T-helper 17 cell (primary cell): ENCODE measurements at places on chromosomes 6 and 20. TPM values are rescaled to one million over a fixed set of nuclear protein-coding genes. Genes with fewer than 3 reads are reported as not detected.
A peak's percentile ranks its signal among the peaks of the same experiment; 100 is the strongest.

- no peak for DNase-seq
These were observed 171.3 kb upstream of the NT5E start for GRCh38 chr6:85278466-85279035.

GRCh38 chr20:35472209-35472608 is 16.8 kb downstream of the CEP250 start:
- DNase-seq, result no peak

- DNase-seq, result no peak
These were observed 47.5 kb downstream of the DTD1 start for GRCh38 chr20:18635380-18635779.

- no peak for DNase-seq
These were observed 234.5 kb upstream of the MAN1A1 start for GRCh38 chr6:119584088-119584487.

DNA sequence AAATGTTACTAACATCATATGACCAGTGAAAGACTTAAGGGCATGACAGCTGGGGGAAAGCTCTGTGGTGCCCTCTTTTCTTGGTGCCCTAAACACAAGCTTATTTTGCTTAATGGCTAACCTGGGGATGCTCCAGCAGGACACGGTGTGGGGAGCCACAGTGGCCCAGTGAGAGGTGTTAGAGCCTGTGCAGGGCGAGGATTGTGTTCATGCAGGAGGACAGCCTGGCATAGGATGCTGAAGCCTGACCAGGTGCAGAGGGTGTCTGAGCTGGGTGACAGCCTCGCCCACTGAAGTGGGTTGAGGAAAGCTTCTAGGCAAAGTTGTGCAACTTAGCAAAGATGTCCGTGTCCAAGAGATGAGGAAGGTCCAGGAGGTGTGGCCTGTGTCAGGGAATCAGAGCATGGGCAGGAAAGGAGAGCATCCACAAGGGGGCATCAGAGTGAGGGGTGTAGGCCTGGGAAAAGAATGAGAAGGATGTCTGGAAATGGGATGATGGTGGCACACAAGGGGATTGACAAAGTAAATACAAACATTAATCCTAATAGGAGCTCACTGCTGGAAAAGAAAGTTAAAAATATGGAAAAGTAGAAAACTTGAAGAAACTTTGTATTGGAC is 33.9 kb downstream of the SLC17A4 start:
- DNase-seq, result peak; percentile 34

DNA sequence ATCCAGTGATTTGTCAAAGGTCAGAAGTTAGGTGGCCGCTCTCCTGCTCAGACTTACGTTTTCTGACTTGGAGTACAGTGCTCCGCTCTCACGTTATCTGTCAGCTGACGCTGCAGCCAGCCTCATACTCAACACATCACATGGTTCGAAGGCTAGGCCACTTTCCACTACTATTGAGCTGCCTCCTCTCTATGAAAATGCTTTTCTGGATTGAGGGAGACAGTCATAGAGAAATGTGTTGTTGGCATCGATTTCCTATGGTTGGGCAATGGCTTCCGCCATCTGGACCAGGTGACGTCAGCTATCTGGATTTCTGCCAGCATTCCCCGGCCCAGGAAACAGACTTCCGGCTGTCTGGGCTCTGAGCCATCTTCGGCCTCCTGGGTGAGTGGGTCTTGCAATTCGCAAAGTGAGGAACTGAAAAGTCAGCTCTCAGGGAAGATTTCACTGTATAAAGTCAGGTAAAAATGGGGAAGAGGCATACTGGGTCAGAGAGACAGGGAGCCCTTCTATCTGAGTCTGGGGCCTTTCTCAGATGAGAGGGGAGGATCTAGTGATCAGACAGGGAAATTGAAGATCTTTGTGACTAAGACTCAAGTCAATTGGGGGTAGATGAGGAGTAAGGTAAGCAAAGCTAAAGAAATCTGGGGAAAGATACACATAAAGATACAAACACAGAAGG is 37.5 kb upstream of the IER3 start:
- no peak for DNase-seq

- no peak for DNase-seq
These were observed 138.8 kb upstream of the HMGN3 start for GRCh38 chr6:79373246-79373645.

DNA sequence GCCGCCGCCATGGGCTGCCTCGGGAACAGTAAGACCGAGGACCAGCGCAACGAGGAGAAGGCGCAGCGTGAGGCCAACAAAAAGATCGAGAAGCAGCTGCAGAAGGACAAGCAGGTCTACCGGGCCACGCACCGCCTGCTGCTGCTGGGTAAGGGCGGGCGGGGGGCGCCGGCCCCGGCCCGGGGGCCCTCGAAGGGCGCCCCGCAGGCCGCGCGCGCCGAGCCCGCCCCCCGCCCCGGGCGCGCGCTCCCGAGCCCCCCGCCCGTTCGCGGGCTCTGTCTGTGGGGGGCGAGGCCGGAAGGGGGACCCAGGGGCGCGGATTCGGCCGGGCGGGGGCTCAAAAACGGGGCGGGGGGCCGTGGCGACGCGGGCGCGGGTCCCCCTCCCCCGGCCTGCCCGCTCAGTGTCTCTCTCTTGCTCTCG is 39.2 kb downstream of the GNAS start:
- no peak for DNase-seq

- DNase-seq, result no peak
These were observed 60.6 kb upstream of the IL20RA start for GRCh38 chr6:137105375-137105774.

DNA sequence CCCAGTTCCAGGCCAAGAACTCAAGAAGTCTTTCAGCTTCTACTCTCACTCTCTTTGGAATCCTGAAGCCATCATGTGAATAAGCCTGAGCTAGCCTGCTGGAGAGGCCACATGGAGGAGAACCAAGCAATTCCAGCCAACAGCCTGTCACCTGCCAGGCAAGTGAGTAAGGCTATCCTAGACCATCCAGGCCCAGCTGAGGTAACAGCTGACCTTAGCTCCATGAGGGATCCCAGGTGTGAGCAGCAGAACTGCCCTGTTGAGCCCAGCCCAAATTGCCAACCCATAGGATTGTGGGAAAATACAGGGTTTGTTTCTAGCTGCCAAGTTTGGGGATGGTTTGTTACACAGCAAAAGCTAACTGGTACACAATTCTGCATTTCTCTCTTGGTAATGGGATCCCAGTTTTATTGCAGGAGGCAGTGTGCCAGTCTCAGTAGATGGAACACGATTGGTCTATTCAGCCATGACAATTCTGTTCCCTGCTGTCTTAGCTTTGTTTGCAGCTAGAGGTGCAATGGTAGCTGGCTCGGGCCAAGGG is 5.5 kb downstream of the SRXN1 start:
- no peak for DNase-seq

DNA sequence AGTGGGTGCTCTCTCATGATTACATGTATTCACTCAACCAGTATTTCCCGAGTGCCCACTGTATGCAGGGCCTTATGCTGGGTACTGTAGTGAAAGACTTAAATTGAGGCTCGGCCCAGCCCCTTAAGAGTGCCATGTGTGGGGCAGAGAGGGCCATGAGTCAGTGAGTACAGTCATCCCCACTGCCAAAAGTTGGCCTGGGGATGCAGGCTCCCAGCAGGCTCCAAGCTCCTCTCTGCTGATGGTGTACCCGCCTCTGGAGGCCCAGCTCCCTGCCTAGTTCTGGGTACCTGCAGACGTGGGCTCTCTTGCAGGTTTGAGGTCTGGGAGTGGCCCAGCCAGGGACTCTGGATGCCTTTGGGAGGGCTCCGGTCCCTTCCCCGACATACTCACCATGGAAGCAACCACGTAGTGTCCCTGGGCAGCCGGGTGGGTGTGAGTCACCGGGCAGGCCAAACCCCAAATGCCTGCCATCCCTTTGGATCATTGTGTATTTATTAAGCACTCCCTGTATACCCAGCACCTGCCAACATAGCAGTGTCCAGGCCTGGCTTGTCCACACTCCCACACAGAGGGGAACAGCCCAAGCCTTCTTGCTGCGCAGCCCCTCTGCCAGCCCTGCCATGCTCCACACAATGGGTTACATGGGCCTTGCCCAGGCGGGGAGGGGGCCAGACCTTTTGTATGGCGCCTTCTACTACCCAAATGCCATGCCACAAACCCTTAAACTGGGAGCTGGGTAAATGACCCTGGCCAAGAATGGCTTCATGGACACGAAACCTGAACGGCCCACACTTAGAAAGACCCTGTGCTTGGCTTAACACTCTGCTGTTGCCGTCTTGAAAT is 153.6 kb downstream of the VEGFA start:
- DNase-seq, result no peak

GRCh38 chr6:107458672-107459282 is 587 bp downstream of the PDSS2 start:
- DNase-seq, result no peak

DNA sequence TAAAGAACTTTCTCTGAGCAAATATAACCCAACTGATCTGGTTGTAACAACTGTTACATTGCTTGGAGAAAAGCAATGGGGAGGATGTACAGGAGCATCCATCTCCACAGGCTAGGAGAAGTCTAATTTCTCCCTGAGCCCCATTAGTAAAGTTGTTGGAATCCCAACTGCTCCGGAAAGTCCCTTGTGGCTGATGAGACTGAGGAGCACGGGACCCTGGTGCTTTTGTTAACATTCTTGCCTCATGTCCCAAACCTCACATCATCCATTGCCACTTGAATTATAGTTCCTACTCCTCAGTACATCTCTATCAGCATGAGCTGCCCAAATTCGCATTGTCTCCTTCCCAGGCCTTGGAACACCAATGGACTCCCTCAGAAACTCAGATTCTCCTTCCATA is 260.6 kb upstream of the BMP2 start:
- DNase-seq, result no peak

GRCh38 chr6:51868591-51869355 is 218.6 kb downstream of the PKHD1 start:
- no peak for DNase-seq

- DNase-seq, result no peak
These were observed 351.7 kb downstream of the CDC5L start for GRCh38 chr6:44739181-44739580.

DNA sequence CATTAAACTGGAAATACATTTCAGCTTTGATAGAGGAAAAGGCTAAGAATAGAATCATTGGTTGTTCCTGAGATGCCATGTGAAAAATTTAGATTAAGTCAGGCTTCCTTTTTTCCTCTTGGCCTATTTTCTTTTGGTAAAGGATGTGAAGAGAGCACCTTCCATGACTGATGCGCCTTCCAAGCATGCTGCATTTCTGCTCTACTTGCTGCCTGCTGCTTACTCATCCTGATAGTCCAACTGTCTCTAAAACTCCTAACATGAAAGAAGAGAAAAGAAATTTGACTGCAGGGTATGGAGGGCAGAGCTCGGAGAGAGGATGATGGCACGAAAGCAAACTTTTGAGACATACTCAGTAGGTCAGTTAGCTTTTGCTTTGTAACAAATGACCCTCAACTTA is 28.8 kb downstream of the SNAP25 start:
- no peak for DNase-seq

- DNase-seq, result no peak
These were observed 133.8 kb upstream of the CCN2 start for GRCh38 chr6:132084811-132085509.

CFB gene
- total RNA-seq, result not detected

BEND6 gene
- total RNA-seq, result not detected

OGFR gene
- total RNA-seq, result 39.4 TPM

HLA-DRA gene
- 117 TPM for total RNA-seq

PAX1 gene
- total RNA-seq, result not detected

PRRC2A gene
- total RNA-seq, result 213 TPM

CASS4 gene
- total RNA-seq, result 7.1 TPM

BTBD3 gene
- total RNA-seq, result 1.1 TPM

C6orf163 gene
- 1.8 TPM for total RNA-seq

NT5E gene
- total RNA-seq, result 5.1 TPM

HEY2 gene
- total RNA-seq, result not detected
